ENCODE measurements at places on chromosomes 5 and 9. TPM values are rescaled to one million over a fixed set of nuclear protein-coding genes. Genes with fewer than 3 reads are reported as not detected.
A peak's percentile ranks its signal among the peaks of the same experiment; 100 is the strongest.

GRCh38 chr5:35785601-35786085, 71.0 kb upstream of the IL7R start:
- H3K4me1 ChIP-seq: peaks cover 50% of the 10 kb centered on the region
- no peaks in the 10 kb centered on the region for H3K36me3 ChIP-seq
- H3K27ac ChIP-seq: peak overlapping the region; percentile 95
- no peaks in the 10 kb centered on the region for H3K27me3 ChIP-seq
- H3K4me3 ChIP-seq: peak overlapping the region; percentile 80

- no peak for DNase-seq
- peaks cover 2% of the 10 kb centered on the region for H3K36me3 ChIP-seq
- H3K4me1 ChIP-seq: peaks cover 2% of the 10 kb centered on the region
- H3K27me3 ChIP-seq: peaks cover 29% of the 10 kb centered on the region
These were observed 19.5 kb upstream of the ALDH1B1 start for GRCh38 chr9:38372762-38373619.

DNA sequence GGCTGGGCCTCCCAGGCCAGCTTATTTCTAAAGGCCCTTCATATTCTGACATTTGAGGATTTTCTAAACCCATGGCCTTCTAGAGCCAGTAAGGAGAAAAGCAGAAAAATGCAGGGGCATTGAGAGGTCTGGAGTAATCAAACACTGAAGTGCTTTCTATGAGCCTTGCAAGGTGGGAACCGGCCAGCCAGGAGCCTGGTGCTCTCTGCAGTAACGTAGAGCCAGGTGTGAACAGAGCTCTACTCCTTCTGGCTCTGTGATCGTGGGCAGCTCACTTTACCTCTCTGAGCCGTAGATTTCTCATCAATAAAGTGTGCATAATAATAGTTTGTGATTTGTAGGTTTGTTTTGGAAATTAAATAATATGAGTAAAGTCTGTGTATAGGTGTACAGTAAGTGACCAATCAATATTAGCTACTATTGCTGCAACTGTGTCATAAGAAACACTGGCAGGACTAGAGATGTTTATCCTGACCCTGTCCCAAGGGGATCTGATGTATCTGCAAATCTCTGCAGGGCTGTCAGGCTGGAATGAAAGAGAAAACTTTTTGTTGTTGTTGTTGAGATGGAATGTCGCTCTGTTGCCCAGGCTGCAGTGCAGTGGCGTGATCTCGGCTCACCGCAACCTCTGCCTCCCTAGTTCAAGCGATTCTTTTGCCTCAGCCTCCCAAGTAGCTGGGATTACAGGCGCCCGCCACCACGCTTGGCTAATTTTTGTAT, 2.7 kb downstream of the SYNPO start:
- H3K27me3 ChIP-seq: peaks cover 18% of the 10 kb centered on the region
- DNase-seq: no peak
- no peaks in the 10 kb centered on the region for H3K36me3 ChIP-seq
- no peak overlapping the region for H3K27ac ChIP-seq
- no peak overlapping the region for H3K4me3 ChIP-seq

- peaks cover 5% of the 10 kb centered on the region for H3K4me1 ChIP-seq
- no peak overlapping the region for H3K4me3 ChIP-seq
- H3K36me3 ChIP-seq: peaks cover 6% of the 10 kb centered on the region
- DNase-seq: no peak
- H3K27ac ChIP-seq: no peak overlapping the region
These were observed 200.9 kb upstream of the PTGER4 start for GRCh38 chr5:40478766-40479165.

DNA sequence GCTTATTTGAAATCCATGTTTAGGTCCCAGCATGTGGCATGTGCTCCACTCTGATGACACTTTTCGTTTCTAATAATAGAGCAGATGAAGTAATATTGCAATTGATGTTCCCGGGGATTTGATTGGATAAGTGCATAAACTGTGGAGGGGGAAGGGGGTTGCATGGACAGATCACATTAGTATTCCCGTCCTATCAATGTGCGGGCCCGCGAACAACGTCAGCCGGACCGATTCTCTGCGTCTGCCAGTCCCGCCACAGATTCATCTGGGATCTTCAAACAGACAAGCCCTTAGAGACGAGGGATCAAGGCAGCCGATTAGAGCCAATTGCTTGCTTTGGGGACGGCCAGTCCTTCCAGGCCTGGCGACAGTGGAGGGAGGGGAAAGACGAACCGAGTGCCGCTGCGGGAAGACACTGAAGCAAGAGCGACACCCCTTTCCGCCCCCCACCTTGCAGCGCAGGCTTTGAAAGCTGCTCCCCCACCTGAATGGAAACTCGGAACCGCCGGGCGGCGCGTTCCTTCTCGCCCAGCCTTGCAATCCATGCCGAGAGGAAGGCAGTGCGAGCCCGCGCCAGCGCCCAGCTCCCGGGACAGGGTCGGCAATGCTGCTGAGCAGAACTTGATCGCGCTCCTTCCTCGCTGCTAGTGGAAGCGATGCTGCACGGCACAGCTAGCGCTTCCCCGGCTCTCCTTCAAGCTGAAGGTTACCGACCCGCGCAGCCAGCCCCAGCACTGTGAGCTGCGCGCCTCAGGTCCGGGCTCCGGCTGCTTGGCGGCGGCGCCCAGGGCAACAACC, at the start of gene RGS7BP:
Gene RGS7BP, plus strand, starts transcription at position 247 of the 798 bp plus-strand sequence. CDS start 610 bp downstream, outside the sequence.
- no peak within 1 kb of the TSS for H3K4me3 ChIP-seq
- DNase-seq: no peak
- H3K36me3 ChIP-seq: peaks cover 2% of the 10 kb centered on the region
- H3K27me3 ChIP-seq: peaks cover 28% of the 10 kb centered on the region
- no peaks in the 10 kb centered on the region for H3K4me1 ChIP-seq

DNA sequence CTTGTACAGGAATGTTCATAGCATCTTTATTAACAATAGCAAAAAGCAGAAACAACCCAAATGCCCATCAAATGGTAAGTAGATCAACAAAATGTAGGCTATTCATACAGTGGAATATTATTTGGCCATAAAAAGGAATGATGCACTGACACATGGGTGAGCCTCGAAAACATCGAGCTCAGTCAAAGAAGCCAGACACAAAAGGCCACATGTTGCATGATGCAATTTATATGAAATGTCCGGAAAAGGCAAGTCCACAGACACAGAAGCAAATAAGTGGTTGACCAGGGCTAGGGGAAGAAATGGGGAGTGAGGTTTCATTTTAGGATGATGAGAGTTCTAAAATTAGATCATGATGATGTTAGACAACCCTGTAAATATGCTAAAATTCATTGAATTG, 16.5 kb upstream of the SLC2A8 start:
- H3K27me3 ChIP-seq: peaks cover 47% of the 10 kb centered on the region
- H3K36me3 ChIP-seq: peaks cover 2% of the 10 kb centered on the region
- H3K27ac ChIP-seq: no peak overlapping the region
- no peak overlapping the region for H3K4me3 ChIP-seq

DNA sequence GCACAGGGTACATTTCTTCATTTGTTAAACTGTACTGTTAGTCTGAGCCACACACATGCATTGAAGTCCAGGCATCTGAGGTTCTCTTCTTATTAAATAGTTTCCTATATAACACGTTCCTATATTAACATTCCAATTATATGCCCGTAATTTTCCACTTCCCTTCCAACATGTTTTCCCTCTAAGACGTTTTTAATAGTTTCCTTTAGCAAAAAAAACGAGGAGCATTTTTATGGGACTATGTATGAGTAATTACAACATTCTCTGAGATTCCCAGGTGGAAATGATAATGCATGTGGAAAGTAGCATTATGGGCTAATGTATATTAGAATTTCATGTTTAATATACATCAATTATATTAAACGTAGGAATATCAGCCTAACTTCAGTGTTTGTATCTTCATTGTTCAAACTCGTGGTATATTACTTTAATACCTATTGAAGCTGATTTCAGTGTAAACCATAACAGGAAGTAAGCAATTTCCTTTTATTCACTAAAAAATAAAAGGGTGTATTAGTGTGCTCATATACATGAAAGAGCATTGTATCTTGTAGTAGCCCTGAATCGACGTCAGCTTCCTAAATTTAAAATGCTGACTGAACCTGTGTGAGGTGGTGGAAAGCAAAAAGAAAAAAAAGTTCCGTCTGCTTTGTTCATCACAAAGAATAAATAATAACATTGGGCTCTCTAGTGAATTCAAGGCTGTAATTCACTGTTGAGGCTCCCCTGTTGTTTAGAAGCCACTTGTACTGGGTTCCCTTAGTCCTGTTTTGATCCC, 11.3 kb downstream of the SMARCA2 start:
- H3K27me3 ChIP-seq: no peaks in the 10 kb centered on the region
- H3K4me1 ChIP-seq: peaks cover 82% of the 10 kb centered on the region
- peak overlapping the region; percentile 94 for H3K27ac ChIP-seq
- peak overlapping the region; percentile 45 for H3K4me3 ChIP-seq

- H3K4me1 ChIP-seq: no peaks in the 10 kb centered on the region
- no peak overlapping the region for H3K27ac ChIP-seq
- no peaks in the 10 kb centered on the region for H3K27me3 ChIP-seq
- H3K4me3 ChIP-seq: no peak overlapping the region
- H3K36me3 ChIP-seq: no peaks in the 10 kb centered on the region
These were observed 689.6 kb upstream of the CDH10 start for GRCh38 chr5:25334350-25334749.

DNA sequence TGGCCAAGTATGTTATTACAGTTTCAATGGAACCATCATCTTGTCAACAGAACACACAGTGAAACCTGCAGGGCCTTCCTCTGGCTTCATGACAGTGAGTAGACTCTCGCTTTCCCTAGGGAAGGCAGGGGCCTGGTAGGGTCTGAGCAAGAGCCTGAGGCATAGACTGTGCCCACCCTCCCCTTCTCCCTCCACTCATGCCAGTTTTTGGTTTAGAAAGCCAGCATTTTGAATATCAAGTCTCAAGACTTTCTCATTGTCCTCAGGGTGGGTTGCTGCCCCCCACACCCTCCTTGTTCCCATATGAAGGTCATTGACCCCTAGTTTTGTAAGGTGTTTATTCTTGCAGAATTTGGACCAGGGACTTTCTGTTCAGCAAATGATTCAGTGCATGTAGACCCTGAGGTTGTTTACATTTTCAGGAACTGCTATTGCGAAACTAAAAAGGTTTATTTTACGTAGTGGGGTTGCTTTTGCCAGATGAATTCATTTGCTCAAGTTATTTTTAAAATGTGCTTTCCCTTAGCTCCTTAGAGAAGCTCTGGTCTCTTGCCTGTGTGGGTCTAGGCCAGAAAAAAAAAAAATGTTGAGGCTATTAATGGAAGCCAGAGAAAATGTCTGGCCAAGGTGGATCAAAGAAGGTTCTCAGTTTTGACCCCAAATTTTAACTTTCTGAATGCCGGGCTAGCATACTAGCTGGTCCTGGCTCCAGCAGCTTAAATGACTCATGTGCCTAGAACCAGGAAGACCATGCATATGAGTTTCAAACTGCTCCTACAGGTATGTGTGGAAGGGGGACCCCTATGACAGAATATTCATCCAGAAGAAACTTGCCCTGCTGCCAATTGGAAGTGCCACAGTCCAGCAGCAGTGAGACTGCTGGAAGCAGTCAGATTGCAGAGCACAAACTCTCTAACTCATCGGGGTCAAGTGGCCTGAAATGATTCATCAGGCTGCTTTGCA, 10.1 kb upstream of the MOB3B start:
- H3K4me1 ChIP-seq: peaks cover 7% of the 10 kb centered on the region
- H3K36me3 ChIP-seq: peaks cover 5% of the 10 kb centered on the region
- no peaks in the 10 kb centered on the region for H3K27me3 ChIP-seq
- DNase-seq: no peak
- H3K27ac ChIP-seq: no peak overlapping the region
- no peak overlapping the region for H3K4me3 ChIP-seq

The LECT2 gene
- total RNA-seq: not detected
